ENCODE measurements at places on chromosomes 16 and 17.

GRCh38 chr17:48566717-48567116, 11.4 kb downstream of the HOXB4 start:
- no peak for DNase-seq

GRCh38 chr16:20411055-20411454, 1.7 kb downstream of the ACSM5 start:
- DNase-seq = no peak

- DNase-seq = no peak
These were observed 870.2 kb upstream of the GOT2 start for GRCh38 chr16:59604354-59604753.

- no peak for DNase-seq
These were observed 40.3 kb upstream of the SNN start for GRCh38 chr16:11627822-11628457.

- DNase-seq = no peak
These were observed 988 bp upstream of the IL21R start for GRCh38 chr16:27400751-27401620.

GRCh38 chr17:7144213-7144612, 29.6 kb upstream of the ASGR2 start:
- DNase-seq = no peak

DNA sequence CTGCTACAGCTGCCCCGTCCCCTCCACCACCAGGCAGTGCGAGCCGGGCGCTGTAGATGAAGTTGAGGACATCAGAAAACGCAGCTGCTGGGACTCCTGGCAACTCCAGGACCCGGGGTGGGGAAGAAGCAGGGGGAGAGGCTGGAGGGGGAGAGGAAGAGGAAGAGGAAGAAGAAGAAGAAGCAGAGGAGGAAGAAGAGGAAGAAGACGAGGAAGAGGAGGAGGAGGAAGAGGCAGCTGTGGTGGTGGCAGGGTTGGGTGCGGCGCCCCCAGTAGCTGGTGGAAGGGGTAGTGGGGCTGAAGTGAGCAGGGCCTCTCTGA, 13.2 kb downstream of the ZBTB4 start:
- no peak for DNase-seq

DNA sequence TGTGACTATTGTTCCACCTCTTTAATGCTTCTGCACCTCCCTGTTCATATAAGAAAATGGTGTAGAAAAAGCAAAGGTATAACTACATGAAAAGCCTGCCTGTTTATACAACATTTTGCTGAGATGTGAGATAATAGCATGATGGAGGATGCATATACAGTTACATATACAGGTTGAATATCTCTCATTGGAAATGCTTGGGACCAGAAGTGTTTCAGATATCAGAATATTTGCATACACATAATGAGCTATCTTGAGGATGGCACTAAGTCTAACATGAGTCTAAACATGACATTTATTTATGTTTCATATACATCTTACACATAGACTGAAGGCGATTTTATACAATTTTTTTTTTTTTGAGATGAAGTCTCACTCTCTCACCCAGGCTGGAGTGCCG, 5.7 kb upstream of the WSB1 start:
- no peak for DNase-seq

GRCh38 chr17:58416937-58417299, 416 bp downstream of the RNF43 start:
- no peak for DNase-seq

DNA sequence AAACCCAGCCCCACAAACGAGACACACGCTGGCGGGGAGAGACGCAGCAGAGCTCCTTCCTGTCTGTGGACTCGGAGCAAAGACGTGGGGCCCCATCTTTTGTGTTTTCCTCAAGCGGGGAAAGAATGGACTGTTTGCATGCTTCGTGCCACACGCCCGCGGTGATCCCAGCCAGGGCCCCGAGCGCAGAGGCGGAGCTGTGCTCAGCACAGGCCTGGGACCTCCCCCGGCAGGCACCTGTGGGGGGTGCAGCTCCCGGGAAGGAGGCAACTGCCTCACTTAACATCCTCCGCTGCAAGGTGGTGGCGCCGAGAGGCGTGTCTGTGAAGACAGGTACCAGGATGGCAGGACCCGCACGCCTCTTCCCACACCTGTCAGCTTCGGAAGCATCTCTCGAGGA, 19.1 kb downstream of the TRARG1 start:
- DNase-seq = no peak

DNA sequence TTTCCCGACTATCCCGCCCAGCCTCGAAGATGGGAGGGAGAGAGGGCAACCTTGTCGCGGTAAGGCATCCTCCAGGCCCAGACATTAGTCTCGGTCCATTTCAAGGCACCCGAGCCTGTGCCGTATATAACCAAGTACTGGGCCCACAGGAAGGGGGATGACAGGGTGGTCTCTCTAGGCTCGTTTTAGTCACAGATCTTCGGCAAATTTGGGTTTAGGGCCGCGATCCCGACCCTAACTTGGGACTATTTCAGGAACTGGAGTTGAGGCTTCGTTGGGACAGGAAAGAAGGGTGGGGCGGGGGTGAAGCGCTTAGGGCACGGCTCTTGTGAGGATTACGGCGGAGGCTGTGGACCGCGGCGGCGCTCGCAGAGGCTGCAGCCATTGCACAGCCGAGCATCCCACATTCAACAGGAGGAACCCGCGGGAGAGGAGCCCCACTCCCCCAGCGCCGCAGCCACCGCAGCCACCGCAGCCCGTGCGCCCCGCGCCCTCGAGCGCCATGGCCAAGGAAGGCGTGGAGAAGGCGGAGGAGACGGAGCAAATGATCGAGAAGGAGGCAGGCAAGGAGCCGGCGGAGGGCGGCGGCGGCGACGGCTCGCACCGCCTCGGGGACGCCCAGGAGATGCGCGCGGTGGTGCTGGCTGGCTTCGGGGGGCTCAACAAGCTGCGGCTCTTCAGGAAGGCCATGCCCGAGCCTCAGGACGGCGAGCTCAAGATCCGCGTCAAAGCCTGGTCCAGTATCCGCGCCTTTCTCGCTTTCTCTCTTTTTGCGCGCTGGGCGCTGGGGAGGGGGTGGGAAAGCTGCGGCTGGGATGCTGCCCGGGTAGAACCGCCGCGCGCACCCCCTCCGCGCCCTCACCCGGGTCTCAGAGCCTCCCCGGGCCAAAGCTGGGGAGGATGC, at the start of gene VAT1L:
Gene VAT1L (plus strand): TSS at position 384 of the 904 bp plus-strand sequence. CDS start 119 bp downstream, at position 503.
- DNase-seq = no peak

DNA sequence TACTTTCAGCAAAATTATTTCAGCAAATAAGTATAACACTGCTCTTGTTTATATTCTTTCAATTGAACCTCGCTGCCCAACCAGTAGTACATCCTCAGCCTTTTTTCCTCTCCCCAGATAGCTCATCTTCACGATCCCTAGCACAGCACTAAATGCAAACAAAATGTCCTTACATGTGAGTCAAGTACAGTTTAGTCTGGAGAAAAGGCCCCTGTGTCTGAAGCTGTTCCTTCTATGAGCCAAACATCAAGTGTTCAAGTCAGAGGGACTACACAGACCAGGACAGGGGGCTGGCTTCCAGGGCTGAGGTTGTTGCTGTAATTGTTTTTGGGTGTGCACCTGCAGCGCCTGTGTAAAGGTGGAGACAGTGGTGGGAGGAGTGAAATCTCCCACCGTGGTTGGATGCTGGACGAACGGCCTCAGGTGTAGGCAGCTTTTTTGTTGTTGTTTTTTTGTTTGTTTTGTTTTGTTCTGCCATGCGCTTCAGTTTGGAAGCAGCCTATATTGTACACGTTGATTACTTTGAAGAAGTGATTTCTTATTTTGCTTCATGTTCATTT, 147.1 kb downstream of the PRKCA start:
- DNase-seq = no peak

- DNase-seq = no peak
These were observed 2.4 kb downstream of the NDE1 start for GRCh38 chr16:15652293-15653001.

DNA sequence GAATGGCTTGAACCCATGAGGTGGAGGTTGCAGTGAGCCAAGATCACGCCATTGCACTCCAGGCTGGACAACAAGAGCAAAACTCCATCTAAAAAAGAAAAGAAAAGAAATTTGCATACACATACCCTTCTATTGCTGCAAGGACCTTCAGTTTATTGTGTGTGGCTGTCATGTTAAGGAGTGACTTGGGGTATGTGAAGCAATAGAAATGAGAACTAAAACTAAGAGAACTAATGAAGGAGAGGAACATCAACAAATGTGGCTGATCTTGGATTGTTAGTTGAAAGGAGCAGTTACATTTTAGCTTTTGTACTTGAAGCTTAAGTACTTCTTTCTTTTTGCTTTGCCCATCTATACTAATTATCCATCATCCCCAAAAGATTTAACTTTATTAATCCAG, 12.7 kb upstream of the NSRP1 start:
- no peak for DNase-seq

GRCh38 chr17:56835264-56835585, 1.3 kb downstream of the DGKE start:
- DNase-seq = no peak

- no peak for DNase-seq
These were observed 17.4 kb upstream of the ICAM2 start for GRCh38 chr17:64037802-64038201.

DNA sequence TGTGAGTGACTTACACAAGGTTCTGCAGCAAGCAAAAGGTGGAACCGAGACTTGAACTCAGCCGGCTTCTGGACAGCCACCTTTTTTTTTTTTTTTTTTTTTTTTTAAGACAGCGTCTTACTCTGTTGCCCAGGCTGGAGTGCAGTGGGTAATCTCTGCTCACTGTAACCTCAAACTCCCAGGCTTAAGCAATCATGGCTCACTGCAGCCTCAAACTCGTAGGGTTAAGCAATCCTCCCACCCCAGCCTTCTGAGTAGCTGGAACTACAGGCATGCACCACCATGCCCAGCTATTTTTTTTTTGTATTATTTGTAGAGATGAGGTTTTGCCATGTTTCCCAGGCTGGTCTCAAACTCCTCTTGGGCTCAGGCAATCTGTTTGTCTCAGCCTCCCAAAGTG, 55.2 kb upstream of the GOT2 start:
- DNase-seq = no peak

GRCh38 chr17:77321649-77322513, 181.1 kb downstream of the SEC14L1 start:
- DNase-seq = no peak

DNA sequence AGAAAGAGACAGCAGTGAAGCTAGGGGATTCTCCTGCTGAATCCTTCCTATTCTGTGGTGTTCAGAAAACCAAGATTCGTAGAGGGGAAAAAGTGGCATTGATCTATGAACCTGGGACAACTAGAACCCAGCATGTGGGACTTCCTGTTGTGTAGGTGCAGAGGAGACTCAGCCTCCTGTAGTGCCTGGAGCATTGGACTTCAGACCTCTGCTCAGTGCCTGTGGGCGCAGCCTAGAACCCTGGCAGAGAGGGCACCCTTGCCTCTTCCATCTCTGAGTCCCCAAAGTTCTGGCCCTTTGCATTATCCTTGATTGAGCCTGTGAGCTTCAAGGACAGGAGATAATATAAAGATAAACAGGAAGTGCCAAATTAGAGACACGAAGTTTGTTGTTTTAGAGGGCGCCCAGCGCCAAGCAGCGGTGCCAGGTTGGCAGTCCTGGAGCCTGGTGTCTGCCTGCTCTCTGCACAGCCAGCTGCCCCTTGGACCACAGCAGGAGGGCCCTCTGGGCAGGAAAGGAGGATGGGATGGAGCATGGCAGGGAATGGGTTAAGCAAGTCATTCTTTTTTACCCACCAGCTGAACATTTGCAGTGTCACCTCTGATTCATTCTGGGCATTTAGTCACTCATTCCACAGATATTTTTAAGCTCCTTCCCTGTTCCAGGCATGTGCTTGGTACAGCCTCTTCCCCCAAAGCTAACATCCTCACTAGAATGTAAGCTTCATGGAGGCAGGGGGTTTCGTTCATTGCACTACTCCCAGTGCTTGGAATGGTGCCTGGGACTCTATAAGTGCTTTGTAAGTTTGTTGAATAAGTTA, 11.9 kb upstream of the SP6 start:
- DNase-seq = no peak

Data from NCI-H2081 treated with DMSO at 0.1 percent for 48 hours (cell line).